ENCODE measurements at places on chromosomes 4 and X.
A peak's percentile ranks its signal among the peaks of the same experiment; 100 is the strongest.

GRCh38 chrX:18725310-18725943 lies 18.0 kb downstream of the PPEF1 start:
- DNase-seq: no peak

DNA sequence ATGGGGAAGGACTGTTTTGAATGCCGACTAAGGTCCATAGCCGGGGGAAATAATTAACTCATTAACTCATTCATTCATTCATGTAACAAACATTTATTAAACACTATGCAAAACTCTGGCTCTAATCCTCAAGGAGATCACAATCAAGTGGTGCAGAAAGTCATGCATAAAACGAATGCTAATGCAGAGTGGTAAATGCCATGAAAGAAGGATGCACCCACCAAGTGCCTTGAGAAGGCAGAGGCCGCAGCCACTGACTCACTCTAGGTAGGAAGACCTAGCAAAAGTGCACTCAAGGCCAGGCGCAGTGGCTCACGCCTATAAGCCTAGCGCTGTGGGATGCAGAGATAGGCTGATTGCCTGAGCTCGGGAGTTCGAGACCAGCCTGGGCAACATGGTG lies 22.9 kb downstream of the SLITRK2 start:
- no peak for DNase-seq

GRCh38 chrX:28693101-28693500 lies 105.9 kb downstream of the IL1RAPL1 start:
- DNase-seq: no peak

DNA sequence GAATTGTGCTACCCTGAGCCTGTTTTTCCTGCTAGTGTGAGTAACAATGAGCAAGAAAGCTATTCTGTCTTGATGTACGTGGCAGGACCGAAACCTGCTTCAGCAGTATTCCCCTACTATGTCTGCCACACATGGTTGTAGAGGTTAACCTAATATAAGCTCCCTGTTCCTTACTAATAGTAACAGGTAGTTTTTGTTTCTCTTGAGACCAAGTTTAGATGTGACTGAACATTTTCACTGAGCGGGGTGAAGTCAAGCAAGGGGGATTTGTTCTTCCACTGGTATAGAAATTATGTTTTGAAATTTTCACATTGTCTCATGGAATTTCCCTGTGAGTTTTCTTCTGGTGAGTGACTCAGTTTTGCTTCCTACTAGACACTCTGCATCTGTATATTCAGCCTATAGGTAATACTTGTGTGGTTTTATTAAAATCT lies 37.3 kb downstream of the RRAGB start:
- DNase-seq: no peak

DNA sequence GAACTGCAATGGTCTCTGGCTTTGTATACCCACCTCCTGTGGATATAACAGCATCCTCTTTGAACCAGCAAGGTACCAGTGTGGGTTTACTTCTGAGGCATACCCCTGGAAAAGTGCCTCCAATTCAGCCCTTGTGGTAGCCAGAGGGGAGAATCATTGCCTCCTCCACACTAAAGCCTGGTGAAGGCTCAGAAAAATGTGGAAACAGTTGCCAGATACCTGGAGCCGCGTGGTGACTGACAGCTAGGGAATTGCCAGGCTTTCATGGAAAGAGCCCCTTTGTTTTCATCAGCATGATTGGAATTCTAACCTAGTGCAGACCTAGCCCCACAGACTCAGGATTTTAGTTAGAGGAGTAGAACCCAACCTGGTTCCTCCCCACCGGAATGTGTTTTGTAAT lies 168.6 kb upstream of the KLF3 start:
- no peak for DNase-seq

- no peak for DNase-seq
Observed at GRCh38 chr4:68077737-68078136, 51.9 kb downstream of the TMPRSS11F start.

GRCh38 chr4:8849266-8850073 lies 22.2 kb downstream of the HMX1 start:
- DNase-seq: no peak

GRCh38 chr4:158442736-158443135 lies 78.9 kb upstream of the RXFP1 start:
- DNase-seq: no peak

DNA sequence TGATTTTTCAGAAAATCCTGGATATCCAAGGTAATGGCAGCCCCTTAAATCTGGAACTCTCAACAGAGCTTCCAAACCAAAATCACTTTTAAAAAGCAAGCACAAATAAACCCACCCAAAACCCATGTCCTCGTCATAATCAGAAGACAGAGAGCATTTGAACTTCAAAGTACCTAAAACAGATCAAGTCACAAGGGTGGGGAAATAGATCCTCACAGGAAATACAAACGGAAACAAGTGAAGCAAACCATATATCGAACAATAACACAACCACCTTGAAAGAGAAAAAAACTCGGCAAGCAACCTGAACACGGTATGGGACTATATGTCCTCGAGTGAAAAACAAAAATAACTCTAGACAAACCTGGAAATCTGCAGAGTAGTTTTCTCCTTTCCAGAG lies 15.9 kb upstream of the CCNQ start:
- DNase-seq: no peak

- DNase-seq: no peak
Observed at GRCh38 chr4:96993560-96993959, 1149.7 kb downstream of the STPG2 start.

DNA sequence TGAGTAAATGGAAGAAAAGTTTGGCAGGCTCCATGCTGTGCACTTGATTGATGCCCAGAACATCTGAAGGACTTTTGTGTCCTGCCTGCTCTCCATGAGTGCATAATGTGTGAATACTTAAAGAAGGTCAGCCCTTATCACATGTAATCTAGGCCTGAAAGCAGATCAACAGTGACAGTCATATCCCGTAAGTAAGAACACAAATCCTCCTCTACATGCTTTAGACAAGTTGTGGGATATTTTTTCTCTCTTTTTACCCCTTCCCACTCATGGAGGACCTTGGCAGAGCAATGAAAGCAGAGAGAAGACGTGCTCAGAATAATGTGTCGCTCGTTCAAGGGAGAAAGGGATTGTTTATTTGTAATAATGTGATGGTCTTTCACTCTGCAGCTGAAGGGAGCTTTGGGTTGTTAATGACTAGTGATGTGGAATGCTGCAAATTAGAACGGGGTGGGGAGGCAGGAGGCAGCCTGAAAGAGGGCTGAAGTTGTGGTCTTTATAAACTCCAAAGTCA lies 286.6 kb downstream of the BMPR1B start:
- no peak for DNase-seq

GRCh38 chr4:2646396-2647149 lies 109.6 kb downstream of the TNIP2 start:
- no peak for DNase-seq

GRCh38 chr4:88320780-88321373 lies 36.5 kb upstream of the PPM1K start:
- DNase-seq: peak; percentile 60

GRCh38 chr4:86961605-86962295 lies 26.9 kb downstream of the AFF1 start:
- DNase-seq: peak; percentile 42

GRCh38 chr4:8505229-8505628 lies 64.7 kb downstream of the TRMT44 start:
- no peak for DNase-seq

DNA sequence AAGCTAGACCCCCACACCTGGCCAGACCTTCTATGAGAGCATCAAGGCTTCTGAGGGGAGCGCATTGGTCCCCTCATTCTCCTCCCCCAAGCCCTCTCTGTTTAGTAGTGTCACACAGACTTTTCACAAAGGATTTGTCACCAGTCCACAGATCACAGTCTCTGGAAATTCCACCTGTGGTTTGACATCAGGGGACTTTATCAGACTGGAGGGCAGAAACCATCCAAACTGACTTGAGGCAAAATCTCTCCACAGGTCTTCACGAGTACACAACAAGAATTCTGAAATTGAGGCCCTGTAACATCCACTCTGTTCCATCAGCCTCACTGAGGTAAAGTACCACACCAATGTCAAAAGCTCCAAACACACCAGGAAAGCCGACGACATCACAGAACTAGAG lies 112.5 kb downstream of the SH3KBP1 start:
- no peak for DNase-seq
